Left lobe of liver (tissue), 2 donors: ENCODE measurements at places on chromosomes 3 and 15.

GRCh38 chr3:51929420-51930003 lies 12.2 kb downstream of the RRP9 start:
- DNase-seq: no peak

- no peak for DNase-seq
These were observed 63.0 kb downstream of the SLTM start for GRCh38 chr15:58870451-58870850.

DNA sequence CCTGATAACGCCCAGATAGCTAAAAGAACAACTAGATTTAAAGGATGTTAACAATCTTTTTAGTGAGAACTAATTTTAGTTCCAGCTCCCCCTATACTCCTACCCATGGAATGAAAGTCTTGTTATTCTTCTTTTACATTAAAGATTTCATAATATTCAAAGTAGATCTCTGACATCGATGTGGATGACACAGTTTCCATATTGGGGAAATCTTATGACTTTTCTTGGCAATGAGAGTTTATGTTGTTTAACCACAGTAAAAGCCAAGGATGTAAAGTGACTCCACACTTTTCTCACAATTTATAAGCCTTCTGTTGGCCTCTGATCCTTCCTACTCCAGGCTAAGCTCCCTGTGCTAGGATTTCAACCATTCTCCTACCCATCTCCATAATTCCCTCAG lies 332.6 kb upstream of the KCNMB2 start:
- no peak for DNase-seq

- DNase-seq: no peak
These were observed 15.4 kb downstream of the SH3BP5 start for GRCh38 chr3:15316998-15317435.

GRCh38 chr3:193132241-193132640 lies 108.8 kb upstream of the PLAAT1 start:
- no peak for DNase-seq

- DNase-seq: no peak
These were observed 25.7 kb downstream of the NTRK3 start for GRCh38 chr15:88230823-88231222.

GRCh38 chr3:110900576-110900975 lies 171.0 kb upstream of the NECTIN3 start:
- DNase-seq: no peak
